ENCODE measurements at places on chromosomes 6 and 20. TPM values are rescaled to one million over a fixed set of nuclear protein-coding genes. Genes with fewer than 3 reads are reported as not detected.

GRCh38 chr6:28053584-28053983 lies 26.8 kb upstream of the ZNF165 start:
- peaks cover 28% of the 10 kb centered on the region for H3K27me3 ChIP-seq
- no peak overlapping the region for H3K27ac ChIP-seq
- H3K4me3 ChIP-seq, result no peak overlapping the region
- H3K36me3 ChIP-seq, result no peaks in the 10 kb centered on the region
- DNase-seq, result no peak
- H3K4me1 ChIP-seq, result no peaks in the 10 kb centered on the region

GRCh38 chr6:44058617-44059358 lies 68.5 kb downstream of the MRPL14 start:
- H3K27me3 ChIP-seq, result peaks cover 6% of the 10 kb centered on the region
- DNase-seq, result peak; percentile 47
- no peaks in the 10 kb centered on the region for H3K36me3 ChIP-seq
- H3K4me1 ChIP-seq, result peaks cover 20% of the 10 kb centered on the region
- no peak overlapping the region for H3K27ac ChIP-seq
- no peak overlapping the region for H3K4me3 ChIP-seq

DNA sequence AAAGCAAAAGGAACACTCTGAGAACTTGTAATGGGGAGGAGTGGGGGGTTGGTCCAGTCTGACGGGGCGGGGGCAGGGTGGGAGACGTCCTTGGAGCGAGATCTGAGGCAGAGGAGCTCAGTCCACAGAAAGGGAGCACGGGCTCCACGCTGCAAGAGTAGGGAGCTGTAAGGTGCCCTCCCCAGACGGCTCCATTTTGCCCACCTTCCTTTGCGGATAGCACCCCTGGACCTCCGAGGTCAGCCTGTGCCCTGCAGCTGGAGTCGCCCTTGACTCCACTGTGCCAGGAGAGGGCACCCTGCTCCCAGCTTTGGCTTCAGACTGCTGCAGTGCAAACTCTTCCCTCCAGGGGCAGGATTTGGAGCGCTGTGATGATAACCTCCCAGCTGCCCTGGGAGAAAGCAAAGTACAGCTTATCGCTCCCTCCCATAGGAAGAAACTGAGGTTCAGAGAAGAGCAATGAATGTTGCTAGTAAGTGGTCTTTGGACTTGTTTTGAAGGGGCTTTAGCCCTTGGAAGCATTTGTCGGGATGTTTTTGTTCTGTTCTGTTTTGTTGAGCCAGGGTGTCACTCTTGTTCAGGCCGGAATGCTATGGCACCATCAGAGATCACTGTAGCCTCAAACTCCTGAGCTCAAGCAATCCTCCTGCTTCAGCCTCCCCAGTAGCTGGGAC lies 9.5 kb upstream of the AHCY start:
- peak overlapping the region; percentile 22 for H3K4me3 ChIP-seq
- no peaks in the 10 kb centered on the region for H3K36me3 ChIP-seq
- peaks cover 21% of the 10 kb centered on the region for H3K4me1 ChIP-seq
- peaks cover 24% of the 10 kb centered on the region for H3K27me3 ChIP-seq
- H3K27ac ChIP-seq, result no peak overlapping the region
- DNase-seq, result peak; percentile 93

- DNase-seq, result no peak
- no peaks in the 10 kb centered on the region for H3K36me3 ChIP-seq
- no peak overlapping the region for H3K4me3 ChIP-seq
- no peaks in the 10 kb centered on the region for H3K4me1 ChIP-seq
- no peak overlapping the region for H3K27ac ChIP-seq
Measured at GRCh38 chr6:80348263-80348662, 241.8 kb downstream of the BCKDHB start.

GRCh38 chr20:10474606-10475184 lies 39.6 kb downstream of the SLX4IP start:
- H3K36me3 ChIP-seq, result peaks cover 2% of the 10 kb centered on the region
- H3K4me1 ChIP-seq, result peaks cover under 1% of the 10 kb centered on the region
- no peak overlapping the region for H3K4me3 ChIP-seq
- H3K27ac ChIP-seq, result no peak overlapping the region
- H3K27me3 ChIP-seq, result no peaks in the 10 kb centered on the region

DNA sequence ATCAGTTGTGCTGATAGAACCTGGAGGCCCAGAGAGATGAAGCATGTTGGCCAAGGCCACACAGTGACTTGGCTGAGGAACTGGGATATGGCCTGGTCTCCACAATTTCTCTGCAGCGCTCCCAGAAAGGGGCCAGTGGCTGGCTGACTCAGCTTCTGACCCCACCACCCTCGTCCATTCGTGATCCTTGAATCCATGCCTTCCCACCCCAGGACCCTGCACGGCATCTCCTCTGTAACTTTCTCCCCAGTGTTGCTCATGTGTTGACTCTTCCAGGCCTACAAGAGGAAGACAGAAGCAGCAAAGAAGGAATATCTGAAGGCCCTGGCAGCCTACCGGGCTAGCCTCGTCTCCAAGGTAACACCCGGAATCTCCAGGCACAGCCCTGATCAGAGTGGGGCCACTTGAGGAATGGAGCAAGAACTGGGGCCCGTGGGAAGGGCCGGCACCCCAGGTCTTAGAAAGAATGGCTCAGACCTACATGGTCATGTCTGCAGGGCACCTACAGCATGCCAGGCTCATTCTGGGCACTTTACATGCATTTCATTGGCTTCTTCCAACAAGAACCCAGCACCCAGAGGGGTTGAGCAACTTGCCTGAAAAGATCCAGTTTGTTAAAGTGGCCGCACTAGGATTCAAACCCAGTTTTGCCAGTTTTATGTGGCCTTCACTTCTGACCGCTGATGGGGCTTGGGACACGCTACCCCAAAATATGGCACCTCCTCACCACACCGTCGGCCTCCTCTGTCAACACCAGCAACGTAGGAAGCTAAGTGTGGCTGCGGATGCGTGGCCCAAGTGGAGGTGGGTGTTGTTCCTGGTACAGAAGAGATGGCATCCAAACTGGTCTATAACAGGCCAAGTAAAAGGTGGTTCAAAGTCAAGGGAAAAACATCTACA lies 122.2 kb downstream of the JPH2 start:
- no peak for DNase-seq
- H3K4me1 ChIP-seq, result peaks cover 48% of the 10 kb centered on the region
- peaks cover 27% of the 10 kb centered on the region for H3K27me3 ChIP-seq
- no peak overlapping the region for H3K27ac ChIP-seq
- H3K4me3 ChIP-seq, result no peak overlapping the region
- peaks cover 16% of the 10 kb centered on the region for H3K36me3 ChIP-seq

GRCh38 chr6:33727932-33728331 lies 16.4 kb upstream of the UQCC2 start:
- no peaks in the 10 kb centered on the region for H3K36me3 ChIP-seq
- no peak for DNase-seq
- peaks cover 13% of the 10 kb centered on the region for H3K27me3 ChIP-seq
- H3K4me1 ChIP-seq, result peaks cover 12% of the 10 kb centered on the region

Gene GABRR1
- total RNA-seq, result not detected

- H3K4me3 ChIP-seq, result no peak overlapping the region
- no peaks in the 10 kb centered on the region for H3K4me1 ChIP-seq
- no peaks in the 10 kb centered on the region for H3K27me3 ChIP-seq
- DNase-seq, result no peak
Measured at GRCh38 chr20:62205618-62206387, 14.3 kb downstream of the HRH3 start.

Gene RHAG
- not detected for total RNA-seq

DNA sequence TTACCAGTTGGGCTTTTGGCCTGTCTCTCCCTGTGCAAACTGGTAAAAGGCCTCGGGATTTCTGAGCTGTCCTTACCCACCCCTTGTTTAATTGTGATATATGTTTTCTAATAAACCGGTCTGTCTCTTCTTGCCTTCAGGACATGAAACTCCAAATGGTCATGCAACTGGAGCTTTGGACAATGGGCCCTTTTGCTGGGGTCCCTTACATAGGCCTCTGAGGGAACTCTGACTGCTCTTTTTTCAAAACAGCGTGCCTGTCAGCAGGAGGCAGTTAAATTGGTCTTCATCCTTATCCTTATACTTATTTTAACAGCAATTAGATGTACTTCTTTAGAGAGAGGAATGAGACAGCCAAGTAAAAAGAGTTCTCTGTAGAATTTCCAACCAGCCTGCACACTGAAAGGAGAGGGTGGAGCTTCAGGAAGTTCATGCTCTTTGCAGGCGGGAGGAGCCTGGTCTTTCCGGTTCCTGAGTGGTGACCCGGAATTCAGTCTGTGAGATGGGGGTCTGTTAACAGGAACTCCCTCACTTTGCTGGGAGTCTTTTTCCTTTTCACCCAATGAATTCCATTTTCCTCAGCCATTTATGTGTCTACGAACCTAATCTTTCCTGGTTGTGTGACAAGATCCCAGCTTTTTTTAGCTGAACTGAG lies 299.6 kb upstream of the GJE1 start:
- H3K4me3 ChIP-seq, result no peak overlapping the region
- DNase-seq, result no peak
- no peaks in the 10 kb centered on the region for H3K36me3 ChIP-seq
- H3K27ac ChIP-seq, result no peak overlapping the region
- H3K4me1 ChIP-seq, result no peaks in the 10 kb centered on the region

All from activated CD8-positive, alpha-beta T cell treated with anti-CD3 and anti-CD28 coated beads, Interleukin-2, amount 10 ng/mL, durations not matched to agents 7 days and 5 days (primary cell).